ENCODE measurements at places on chromosomes 6 and 20.

DNA sequence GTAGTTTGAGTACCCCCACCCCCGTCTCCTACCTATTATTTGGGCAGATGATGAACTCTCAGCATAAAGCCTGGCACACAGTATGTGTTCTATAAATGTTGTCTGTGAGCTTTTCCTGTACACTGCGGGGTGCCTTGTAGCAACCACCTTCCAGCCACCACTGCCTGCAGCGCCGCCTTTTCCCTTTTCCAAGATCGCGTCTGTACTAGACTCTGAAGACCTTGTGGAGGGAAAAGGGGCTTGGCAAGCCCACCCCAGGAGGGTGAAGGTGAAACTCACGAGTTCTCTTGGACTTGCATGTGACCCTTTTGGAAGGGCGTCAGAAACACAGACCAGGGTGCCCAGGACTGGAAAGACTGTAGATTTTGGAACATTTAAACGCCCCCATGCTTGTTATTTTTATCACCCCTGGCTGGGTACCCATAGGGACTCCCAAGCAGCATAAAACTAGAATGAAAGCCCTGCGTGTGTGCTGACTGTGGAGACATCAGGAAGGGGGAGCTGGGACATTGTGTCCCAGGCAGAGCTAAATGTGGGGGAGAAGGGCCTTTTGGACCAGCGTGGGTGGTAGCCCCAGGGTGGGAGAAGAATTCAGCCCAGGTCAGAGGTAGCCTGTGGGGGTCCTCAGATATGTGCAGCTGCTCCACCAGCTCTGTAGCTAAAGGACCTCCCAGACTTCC is 8.3 kb downstream of the BAK1 start:
- DNase-seq, result no peak

DNA sequence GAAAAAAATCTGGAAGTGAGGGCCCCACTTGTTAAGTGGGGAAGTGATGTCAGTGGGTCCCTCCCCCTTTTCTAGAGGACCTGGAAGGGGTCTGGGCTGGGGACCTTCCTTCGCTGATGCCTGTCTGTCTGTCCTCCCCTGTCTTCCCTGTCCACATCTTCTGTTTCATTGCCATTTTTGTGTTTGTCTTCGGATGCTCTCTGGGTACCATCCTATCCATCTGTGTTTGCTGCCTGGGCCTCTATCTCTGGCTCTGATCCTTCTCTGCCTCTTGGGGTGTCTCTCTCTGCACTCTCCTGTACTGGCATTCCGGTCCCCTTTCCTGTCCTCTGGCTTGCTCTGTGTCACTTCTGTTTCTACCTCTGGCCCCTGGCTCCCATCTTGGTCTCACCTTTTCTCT is 2.3 kb downstream of the TMEM151B start:
- DNase-seq, result no peak

- peak; percentile 30 for DNase-seq
These were observed 1.5 kb downstream of the ZSCAN31 start for GRCh38 chr6:28334286-28335039.

- DNase-seq, result no peak
These were observed 78.2 kb upstream of the PTPRK start for GRCh38 chr6:128598571-128598970.

- DNase-seq, result no peak
These were observed 130.6 kb downstream of the CEP57L1 start for GRCh38 chr6:109225946-109226345.

- no peak for DNase-seq
These were observed 8.8 kb upstream of the THBD start for GRCh38 chr20:23058240-23058639.

GRCh38 chr20:58056921-58057686 is 171.3 kb downstream of the ANKRD60 start:
- no peak for DNase-seq

DNA sequence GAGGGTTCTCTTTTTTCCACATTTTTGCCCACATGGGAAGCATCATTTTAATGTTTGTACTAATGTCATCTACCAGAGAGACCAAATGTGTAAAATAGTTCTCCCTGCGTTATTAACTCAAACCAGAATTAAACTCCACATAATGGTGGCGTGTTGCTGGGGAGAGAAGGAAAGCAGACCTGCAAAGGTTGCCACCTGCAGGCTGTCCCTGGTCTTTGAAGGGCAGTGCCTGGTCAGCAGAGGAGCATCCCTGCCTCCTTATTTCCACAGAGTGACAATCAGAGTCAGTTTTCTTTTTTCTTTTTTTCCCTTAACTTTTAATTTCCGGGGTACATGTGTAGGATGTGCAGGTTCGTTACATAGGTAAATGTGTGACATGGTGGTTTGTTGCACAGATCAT is 214.5 kb downstream of the TBX18 start:
- no peak for DNase-seq

- no peak for DNase-seq
These were observed 239.6 kb upstream of the DEFB112 start for GRCh38 chr6:50289366-50289765.

GRCh38 chr6:151213352-151213751 is 26.4 kb upstream of the AKAP12 start:
- DNase-seq, result no peak

GRCh38 chr6:141252828-141253608 is 879.7 kb upstream of the GJE1 start:
- DNase-seq, result no peak

- DNase-seq, result no peak
These were observed 119.3 kb downstream of the RNASET2 start for GRCh38 chr6:166836785-166837718.

DNA sequence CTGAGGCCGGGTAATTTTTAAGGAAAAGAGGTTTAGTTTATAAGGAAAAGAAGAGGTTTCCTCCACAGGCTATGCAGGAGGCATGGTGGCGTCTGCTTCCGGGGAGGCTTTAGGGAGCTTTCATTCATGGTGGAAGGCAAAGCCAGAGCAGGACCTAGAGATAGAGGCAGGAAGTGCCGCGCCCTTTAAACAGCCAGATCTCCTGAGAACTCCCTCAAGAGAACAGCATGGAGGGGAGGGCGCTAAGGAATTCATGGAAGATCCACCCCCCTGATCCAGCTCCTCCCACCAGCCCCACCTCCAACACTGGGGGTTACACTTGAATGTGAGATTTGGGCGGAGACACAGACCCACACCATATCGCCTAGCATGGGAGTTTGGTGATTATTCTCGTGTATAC is 13.9 kb upstream of the DACT2 start:
- no peak for DNase-seq

DNA sequence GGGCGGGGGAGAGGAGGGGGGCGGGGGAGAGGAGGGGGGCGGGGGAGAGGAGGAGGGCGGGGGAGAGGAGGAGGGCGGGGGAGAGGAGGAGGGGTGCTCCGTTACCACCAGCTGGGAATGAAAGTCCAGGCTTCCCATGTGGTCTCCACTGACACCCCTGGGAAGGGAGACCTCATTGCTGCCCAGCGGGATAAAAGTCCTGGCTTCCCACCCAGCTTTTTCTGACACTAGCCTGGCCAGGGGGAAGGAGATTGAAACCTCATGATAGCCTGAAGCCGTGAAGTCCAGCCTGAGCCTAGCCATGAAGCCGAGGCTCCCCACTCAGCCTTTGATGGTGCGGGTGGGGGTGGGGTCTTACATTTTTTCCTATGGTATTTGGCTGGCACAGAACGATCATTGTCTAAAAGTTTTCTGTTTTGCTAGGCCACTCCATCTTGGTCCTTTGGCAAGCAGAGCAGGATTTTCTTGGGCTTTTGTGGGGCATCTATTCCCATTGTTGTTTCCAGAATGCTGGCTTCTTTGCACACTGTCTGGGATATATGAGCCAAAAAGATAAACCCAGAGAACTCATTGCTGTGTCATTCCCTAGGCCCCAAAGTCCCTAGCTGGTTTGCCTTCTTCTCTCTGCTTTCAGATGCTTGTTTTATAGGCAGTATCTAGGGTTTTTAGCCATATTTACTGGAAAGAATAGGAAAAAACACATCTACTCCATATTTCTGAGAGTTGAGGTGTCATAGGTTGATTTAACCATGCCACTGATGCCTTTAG is 67.9 kb upstream of the RNF24 start:
- DNase-seq, result no peak

- peak; percentile 27 for DNase-seq
These were observed 12.1 kb downstream of the PRPH2 start for GRCh38 chr6:42710316-42710715.

DNA sequence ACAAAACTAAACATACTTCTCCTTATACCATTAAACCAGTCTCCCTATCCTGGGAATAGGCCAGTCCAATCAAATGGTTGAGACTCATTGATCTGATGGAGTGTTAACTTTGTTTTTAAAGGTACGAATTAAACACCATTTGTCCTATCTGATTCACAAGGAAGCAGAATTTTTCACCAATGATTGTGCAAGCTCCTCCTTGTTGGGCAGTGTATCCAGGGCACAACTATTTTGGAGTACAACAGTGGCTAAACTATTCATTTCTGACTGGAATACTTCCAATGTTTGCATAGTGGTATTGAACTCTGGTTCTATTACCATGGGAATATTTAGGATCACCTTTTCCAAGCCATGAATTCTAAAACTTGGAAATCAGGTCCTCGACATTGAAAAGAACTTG is 5.4 kb upstream of the PPP1R3G start:
- DNase-seq, result no peak

GRCh38 chr6:150751296-150751695 is 114.2 kb upstream of the MTHFD1L start:
- DNase-seq, result no peak

DNA sequence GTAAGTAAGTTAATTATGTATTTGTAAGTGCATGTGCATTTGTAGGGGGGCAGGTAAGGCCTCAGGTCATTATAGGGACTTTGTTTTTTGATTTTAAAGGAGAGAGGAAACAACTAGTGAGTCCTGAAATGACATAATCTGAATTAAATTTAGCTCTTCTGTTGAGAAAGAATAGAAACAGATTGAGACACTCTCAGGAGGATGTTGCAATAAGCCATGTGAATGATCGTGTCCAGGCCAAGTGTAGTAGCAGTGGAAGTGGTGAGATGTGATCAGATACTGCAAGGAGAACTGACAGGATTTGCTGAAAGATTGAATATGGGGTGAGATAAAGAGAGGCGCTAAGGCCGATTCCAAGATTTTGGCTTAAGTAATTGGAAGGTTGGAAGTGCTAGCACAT is 2.6 kb upstream of the CENPW start:
- DNase-seq, result no peak

DNA sequence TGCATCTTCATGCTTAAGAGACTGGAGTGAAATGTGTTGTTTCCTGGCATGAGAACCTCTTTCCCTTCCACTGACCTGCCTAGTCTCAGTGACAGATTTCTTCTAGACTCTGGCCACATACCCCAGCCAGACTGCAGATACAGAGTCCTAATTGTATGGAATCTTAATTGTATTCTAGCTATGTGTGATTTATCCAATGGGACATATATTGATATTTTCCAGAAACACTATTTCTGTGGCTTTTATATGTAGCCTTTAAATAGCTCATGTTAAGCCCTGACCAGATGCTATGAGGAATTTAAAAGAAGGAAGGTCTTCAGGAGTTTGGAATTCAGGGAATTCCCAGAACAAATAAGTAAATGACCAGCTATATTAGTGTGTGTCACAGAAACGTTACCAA is 99.0 kb downstream of the FIG4 start:
- no peak for DNase-seq

DNA sequence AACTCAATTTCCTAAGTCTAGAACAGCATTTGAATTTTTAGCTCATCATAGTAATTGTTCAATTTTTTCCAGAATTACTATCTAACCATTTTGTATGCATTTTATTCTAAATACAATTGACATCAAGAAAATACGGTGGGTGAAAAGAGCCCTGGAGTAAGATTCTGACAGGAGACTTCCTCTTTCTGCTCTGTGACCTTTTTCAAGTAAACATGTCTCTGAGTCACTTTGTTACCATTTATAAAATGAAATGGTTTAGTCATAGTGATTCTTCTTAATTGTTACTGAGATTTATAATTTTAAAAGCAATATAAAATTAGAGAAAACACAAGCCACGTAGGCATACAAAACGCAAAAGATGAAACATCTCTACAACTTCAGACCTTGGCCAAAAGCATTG is 80.2 kb downstream of the PLCB1 start:
- no peak for DNase-seq

DNA sequence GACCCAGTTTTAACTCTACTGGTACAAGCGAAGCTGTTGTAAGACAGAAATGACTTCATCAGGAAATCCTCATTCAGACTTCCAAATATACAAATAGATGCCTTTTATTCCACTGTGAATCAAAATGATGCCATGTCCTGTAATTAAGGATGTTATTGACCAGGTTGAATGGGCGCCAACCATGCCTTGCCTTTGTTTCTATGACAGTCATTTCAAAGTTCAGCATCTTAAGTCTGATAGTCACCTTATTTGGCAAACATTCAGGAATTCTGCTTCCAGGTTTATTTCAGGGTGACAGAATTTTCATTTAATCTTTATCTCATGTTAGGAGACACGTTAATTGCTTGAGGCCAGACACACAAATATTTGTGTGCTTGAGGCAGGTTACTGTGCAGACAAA is 592.8 kb upstream of the JAG1 start:
- DNase-seq, result no peak

GRCh38 chr20:50237349-50237748 is 46.7 kb downstream of the CEBPB start:
- no peak for DNase-seq

DNA sequence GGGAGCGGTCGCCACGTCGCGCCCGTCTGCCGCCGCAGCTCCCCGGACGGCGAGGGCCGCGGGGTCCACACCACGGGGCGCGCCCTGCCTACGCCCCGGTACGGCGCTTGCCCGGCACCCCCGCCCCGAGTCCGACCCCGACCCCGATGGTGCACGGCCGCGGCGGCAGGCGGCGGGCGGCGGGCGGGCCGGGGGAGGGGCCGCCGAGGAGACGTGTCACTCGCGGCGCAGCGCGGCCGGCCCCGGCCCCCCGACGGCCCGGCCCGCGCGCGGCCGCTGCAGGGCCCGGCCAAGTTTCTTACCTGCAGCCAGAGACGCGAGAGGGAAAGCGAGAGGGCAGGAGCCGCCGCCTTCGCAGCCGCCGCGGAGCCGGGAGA is 328 bp downstream of the RRBP1 start:
- DNase-seq, result no peak

DNA sequence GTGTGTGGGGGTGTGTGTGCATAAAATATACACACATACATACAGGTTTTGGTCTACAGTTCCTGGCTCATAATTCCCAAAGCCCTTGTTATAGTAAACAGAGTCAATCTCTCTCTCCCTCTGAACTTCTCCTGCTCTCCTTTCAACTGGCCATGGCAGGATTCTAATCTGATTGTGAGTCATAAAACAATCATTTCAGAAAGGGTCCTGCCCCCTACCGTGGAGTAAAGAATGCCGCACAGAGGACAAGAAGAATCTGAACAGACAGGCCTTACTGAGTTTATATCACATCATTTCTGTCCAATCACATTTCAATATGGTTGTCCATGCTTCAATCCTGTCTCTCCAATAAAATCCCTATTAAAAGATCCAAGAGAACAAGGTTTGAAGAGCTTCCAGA is 416.9 kb downstream of the FRK start:
- DNase-seq, result no peak

DNA sequence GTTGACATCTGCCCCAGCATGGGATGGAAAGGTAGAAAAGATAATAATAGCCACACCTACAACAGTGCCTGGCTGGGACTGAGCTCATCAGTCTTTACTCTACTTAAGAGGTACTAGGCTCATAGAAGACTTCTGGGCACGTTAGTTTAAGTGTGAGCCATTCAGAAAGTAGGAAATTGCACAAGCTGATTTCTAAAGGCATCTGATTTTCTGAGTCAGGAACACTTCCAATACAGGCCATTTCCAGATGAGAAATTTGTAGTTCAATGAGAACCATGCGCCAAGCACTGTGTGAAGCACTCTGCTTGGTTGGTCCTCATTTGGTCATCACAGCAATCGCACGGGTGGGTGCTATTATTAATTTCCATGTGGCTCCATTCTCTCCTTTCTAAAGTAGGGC is 42.3 kb downstream of the MOCS1 start:
- DNase-seq, result no peak
